ENCODE measurements at places on chromosomes 6 and 20.
A peak's percentile ranks its signal among the peaks of the same experiment; 100 is the strongest.

DNA sequence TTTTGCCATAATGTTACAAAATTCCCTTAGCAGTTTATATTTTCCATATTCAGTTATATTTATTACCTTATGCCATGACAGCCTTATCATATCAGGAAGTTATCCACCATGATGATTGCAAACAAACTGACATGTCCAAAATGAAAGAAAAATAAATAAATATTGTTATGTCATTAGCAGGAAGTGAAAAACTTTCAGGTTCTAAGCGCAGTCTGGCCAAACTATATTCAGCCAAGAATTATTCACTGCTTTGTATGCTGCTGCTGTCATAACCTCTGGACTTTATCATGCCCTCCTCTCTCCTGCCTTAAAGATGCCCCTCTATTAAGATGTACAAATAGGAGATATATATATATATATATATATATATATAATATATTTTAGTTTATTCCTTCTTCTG lies 27.7 kb upstream of the DEFB112 start:
- DNase-seq, result no peak

DNA sequence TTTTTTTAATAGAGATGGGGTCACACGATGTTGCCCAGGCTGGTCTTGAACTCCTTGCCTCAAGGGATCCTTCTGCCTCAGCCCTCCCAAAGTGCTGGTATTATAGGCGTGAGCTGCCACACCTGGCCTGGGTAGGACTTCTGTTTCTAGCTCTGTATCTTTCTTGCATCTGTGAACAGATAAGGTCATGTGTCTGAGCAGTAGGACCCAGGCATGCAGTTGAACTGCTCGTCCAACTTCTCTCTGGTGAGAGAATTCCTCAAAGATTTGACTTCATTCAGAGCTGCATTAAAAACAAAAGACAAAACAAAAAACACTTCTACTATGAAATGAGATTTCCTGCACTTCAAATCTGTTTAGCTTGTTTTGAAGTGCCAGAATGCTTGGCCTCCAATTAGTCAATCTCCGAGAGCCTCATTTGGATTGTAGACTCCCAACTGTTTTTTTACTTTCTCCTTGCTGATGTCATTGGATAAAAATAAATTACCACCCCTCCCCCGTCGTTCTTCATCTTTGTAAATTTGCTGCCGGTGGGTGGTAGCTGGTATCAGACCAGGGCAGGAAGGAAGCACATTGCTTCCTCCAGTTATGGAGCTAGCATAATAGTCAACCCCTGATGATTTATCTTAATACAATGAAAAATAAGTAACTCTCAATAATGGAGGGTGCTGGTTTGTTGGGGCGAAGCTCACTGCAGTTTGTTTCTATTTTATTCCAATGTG lies 17.6 kb downstream of the CD109 start:
- no peak for DNase-seq

DNA sequence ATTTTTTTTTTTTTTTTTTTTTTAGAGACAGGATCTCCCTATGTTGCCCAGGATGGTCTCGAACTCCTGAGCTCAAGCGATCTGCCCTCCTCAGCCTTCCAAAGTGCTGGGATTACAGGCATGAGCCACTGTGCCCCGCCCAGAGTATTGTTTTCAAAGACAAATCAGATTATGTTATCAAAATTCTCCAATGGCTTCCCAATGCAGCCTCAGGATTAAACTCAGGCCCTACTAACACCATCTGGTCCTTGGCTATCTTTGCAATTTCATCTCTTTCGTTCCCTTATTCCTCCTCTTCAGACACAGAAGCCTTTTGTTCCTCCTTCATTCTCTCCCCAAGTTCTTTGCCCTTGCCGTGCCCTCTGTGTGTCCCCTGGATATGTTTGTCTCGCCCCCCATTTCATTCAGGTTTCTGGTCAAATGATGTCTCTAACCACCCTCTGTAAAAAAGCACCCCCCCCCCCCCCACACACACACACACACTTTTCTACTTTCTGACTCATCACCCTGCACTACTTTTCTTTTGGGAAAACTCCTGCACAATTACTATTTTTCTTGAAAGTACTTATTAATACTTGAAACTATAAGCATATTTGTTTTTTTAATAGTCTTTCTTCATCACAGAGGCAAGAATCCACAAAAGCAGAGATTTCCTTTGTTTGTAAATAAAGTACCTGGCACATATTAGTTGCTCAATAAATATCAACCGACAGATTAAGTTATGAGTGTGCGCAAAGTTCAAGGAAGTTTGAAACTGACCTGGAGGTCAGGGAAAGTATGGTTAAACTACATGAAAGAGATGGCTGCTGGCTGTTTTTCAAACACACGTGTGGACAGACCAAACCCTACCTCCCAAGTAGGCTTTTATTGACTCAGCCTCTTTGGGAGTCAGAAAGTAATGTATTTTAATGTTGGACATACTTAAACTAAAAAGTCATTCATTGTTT lies 16.7 kb downstream of the BTN1A1 start:
- peak; percentile 62 for DNase-seq

DNA sequence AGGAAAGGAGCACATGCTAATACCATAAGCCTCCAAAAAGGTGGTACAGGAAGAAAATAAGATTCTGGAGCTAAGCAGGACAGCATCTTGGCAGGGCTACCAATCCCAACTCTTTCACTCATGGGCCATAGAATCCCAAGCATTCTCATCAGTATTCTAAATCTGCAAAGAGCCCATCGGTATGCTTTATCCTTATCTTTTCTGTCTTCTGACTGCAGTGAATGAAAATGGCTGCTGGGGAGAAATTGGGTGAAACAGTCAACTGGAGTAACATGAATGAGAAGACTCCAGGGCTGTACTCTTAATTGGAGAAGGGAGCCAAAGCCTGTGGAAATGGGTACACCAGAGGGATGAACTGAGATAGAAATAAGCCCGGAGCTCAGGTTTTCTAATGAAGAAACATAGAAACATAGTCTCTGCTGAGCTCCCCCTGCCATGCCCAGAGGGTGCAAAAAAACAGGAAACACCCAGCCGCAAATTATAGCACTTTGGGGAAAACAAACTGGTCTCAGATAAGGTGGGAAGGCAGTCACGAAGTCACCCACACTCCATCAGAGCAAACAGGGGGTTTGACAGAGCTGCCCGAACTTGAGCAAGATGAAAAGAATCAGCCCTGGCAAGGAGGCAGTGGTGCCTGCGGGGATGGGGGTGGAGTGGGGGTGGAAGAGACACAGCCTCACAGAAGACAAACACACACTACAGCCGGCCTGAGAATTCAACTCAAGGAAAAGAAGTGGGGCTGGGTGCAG lies 35.4 kb upstream of the E2F3 start:
- DNase-seq, result no peak

DNA sequence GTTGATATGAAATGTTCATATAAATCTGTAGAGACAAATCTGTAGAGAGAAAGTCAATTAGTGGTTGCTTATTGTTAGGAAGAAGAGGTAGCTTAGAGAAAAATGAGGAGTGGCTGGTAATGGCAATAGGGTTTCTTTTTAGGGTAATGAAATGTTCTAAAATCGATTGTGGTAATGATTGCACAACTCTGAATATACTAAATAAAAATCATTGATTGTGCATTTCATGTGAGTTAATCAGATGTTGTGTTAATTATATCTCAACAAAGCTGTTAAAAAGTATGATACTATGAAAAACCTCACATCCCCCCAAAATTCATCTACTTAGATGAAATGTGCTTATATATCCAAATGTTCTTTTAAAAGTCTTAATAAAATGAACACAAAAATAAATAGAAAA lies 84.2 kb downstream of the CEP57L1 start:
- no peak for DNase-seq

- DNase-seq, result no peak
These were observed 58.4 kb downstream of the TRERF1 start for GRCh38 chr6:42393339-42393738.

- no peak for DNase-seq
These were observed 48.8 kb downstream of the TULP4 start for GRCh38 chr6:158361068-158361467.

DNA sequence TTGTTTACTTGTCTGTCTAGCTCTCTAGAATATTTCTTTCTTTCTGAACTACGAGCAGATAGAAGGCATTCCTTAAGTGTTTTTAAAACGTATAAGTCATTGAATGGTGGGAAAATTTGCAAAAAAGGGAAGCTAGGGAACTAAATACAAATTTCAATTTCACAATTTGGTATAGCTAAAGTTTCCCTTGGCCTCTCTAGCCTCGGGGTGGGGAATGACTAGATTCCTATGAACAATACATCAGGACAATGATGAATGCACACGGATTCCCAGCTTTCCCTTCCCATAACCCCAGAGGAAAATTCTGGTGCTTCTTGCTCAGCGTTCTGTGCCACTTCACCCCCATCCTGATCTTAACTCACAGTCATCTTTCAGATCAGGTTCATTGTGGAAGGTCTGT lies 113.3 kb upstream of the ASF1A start:
- no peak for DNase-seq

- DNase-seq, result no peak
These were observed 12.7 kb downstream of the ABCF1 start for GRCh38 chr6:30583921-30584320.

- no peak for DNase-seq
These were observed 310.8 kb downstream of the QKI start for GRCh38 chr6:163725008-163725941.

- peak; percentile 52 for DNase-seq
These were observed 2.1 kb upstream of the PERP start for GRCh38 chr6:138109042-138109997.

GRCh38 chr6:117603821-117604220 lies 1.5 kb upstream of the GOPC start:
- DNase-seq, result no peak

- no peak for DNase-seq
These were observed 26.6 kb upstream of the ILRUN start for GRCh38 chr6:34723203-34723602.

DNA sequence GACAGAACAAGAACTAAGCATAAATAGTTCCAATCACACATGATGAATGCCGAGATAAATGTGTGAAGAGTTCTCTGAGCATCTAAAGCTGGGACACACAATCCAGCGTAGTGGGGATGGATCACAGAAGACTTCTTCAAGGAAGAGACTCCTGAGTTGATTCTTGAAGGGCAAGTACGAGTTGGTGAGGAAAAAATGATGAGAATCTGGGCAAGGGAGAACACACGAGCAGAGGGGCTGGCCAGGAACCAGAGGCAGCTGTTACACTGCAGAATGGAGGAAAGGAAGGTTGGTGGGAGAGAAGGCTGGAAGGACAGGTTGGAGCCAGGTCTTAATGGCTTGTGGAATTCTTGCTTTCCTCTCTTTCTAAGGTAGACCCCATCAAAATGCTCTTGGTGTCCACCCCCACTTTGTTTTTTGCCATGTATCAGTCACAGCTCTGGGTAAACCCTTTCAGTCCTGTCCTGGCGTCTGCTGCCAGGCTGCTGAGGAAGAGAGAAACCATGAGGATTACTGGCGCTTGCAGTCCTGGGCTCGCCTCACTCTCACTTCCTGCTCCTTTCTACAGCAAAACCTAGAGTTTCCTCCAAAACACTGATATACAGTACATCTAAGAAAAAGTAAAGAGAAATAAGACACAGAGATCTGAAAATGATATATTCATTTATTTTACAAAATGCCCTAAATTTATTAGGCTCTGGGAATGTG lies 127.6 kb upstream of the FAM184A start:
- DNase-seq, result no peak

DNA sequence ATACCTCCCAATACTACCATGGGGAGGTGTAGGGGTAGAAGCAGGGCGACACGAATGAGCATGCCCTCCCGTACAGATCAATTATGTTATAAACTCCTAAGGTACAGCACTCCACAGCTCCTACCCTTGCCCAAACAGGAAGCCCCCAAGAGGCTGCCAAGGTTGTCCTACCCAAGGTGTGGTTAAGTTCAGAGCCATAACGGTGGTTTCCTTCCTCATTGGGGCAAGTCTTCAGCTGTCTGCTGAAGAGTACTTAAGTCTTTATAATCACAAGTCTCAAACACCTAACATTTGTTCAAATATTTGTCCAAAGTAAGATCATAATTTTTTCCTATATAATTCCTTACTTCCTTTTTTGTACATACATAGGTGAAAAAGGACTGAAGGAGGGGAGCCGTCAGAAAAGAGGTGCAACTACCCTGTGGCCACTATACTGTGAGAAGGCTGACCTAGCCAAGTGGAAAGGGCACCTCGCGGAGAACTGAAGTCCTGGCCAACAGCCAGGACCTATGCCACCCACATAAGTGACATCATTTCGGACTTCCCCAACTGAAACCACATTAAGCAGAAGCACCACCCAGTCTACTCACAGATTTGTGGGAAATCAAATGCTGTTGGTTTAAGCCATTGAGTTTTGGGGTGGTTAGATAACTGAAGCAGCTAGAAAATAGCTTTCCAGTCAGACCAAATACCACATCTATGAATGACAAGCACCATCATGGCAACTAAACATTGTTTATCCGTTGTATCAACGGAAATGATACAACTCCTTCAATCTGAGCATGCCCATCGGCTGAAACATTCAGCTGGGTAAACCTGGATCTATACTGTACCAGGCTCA lies 2.9 kb upstream of the RAB22A start:
- DNase-seq, result no peak

DNA sequence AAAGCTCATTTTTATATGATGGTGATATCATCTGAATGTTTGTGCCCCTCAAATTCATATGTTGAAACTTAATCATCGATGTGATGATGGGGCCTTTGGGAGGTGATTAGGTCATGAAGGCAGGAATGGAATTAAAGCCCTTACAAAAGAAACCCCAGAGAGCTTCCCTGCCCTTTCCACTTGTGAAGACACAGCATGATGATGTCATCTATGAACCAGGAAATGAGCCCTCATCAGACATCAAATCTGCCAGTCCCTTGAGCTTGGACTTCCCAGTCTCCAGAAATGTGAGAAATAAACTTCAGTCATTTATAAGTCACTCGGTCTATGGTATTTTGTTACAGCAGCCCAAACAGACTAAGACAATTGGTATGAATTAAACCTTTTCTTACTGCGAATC lies 153.1 kb downstream of the MYB start:
- no peak for DNase-seq

GRCh38 chr6:157982102-157982562 lies 469 bp downstream of the SYNJ2 start:
- peak; percentile 67 for DNase-seq

DNA sequence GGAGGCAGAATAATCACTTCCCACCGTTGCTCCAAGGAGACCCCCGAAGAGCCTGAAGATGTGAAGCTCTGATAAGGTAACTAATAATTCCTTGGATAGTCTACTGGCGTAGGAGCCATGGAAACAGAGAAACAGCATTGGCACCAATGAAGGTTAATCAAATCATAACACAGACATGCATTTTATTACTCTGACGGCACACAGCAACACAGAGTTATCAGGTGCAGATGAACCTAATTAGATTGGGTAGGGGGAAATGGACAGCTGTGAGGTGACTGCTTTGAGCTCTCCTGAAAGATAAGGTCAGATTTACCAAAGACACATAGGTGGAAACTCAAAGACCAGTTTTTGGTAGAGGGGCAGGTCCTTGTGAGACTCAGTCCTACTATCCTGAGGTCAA lies 544.0 kb upstream of the AGPAT4 start:
- DNase-seq, result no peak

DNA sequence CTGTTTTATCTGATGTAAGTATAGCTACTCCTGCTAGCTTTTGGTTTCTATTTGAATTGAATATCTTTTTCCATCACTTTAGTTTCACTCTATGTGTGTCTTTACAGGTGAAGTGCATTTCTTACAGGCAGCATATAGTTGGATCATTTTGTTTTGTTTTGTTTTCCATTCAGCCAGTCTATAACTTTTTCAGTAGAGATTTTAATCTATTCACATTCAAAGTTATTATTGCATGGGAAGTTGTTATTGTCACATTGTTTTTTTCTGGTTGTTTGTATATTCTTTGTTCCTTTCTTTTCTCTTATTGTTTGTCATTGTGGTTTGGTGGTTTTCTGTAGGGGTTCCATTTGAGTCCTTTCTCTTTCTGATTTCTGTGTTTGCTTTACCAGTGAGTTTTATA lies 151.2 kb downstream of the PDE10A start:
- no peak for DNase-seq

- no peak for DNase-seq
These were observed 46.1 kb downstream of the PRKN start for GRCh38 chr6:162681447-162681846.
